CD4-positive, alpha-beta T cell treated with Interleukin-12 subunit alpha and Interleukin-12 subunit beta, for 1 hour (primary cell): ENCODE measurements at places on chromosomes 12 and 14.

- DNase-seq, result no peak
Observed at GRCh38 chr14:32407130-32407529, 78.0 kb downstream of the AKAP6 start.

DNA sequence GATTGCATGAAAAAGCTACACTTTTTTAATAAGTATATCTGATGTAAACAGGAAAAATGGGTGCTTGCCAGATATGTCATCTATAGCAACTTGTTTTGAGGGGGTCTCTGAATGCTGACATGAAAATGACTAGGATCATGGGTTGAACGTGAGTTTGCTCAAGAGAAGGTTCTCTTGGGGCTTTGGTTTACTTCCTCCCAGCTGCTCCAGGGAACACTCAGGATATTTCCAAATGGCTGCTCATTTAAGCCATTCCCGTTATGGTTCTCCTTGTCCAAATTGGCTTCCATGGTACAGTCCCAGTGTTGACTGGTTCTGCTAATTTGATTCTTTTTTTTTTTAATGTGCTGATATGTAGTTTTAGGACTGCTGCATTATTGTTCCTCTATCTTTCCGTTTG, 118.3 kb downstream of the ETV6 start:
- no peak for DNase-seq

DNA sequence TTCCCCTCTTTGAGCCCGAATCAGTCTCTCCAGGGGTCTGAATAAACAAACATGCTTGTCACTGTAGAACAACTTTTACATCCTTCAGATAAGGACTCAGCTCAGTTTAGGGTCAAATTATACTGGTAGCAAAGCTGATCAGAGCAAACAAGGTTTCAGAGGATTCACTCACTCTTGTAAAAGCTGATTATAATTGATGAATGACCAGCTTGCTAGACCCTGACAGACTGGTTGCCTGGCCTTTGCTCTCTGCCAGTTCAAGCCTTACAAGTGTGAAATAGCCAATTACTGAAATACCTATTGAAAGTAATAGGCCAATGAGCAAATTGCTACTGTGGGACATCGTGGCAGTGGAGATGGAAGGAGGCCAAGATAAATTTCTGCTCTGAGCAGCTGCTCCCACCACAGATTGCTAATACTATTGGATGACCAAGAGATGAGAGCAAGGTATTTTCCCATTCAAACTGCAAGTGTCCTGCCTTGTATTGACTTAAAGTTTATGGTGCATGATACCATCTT, 177.6 kb downstream of the PDZRN4 start:
- DNase-seq, result no peak

DNA sequence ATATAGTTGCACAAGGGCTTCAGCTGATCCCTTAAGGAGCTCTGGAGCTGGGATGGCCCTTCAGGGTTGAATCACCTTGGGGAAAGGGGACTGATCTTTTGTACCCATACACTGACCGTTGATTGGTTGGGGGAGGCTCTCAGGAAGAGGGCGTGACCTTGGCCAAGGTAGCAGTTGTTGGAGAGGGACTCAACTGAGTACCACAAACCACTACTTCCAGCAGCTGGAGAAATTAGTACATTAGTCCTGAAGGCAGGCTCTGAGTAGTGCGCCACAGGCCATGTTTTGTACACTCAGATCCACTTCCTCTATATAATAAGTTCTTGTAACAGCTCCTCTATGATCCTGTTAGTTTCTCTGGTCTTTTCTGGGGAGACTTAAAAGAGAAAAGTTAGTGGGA, 317.6 kb downstream of the CCDC91 start:
- no peak for DNase-seq

- DNase-seq, result peak; percentile 77
Observed at GRCh38 chr12:123237646-123238329, 4.6 kb downstream of the MTRFR start.

DNA sequence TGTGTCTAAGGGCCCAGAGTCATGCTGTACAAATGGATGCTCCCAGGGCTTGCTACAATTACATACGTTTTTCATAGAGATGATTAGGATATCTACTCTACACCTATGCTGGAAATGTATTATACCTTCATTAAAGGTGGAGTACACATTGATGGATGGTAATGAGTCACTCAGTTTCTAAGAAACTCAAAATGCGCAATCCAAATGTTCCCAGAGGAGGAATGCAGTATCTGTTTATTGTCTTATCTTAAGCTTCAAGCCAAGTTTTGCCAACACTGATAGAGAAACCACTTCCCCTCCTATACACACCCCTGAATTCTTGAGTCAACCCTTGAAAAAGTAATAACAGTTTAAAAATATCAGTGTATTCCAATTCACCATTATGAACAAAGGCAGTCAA, 266.6 kb upstream of the FAR2 start:
- DNase-seq, result no peak

DNA sequence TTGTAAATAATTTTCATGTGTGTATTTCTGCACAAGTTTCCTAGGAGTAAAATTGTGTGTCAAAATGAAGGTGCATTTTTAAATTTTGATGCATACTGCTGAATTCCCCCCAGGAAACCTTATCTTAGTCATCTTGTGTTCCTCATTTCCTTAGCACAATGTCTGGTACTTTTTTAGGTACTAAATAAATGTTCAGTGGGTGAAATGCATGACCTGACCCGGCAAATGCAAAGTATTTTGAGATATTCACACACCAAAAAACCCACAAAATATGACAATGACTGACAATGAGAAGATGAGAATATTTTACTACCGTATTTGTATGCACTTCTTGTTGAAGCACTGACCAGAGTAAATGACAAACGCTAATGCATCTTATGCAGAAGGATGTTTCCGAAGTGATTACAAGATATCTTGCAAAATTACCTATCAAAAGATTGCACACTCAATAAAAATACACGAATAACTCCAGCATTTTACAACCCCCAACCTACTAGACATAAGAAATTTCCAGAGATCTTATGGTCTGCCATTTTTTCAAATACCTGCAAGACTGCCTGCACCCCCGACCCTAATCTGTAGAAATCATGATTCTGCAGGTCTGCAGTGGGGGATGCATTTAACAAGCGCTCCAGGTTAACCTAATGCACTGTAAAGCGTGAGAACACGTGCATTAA, 895 bp upstream of the PRKAB1 start:
- DNase-seq, result no peak

DNA sequence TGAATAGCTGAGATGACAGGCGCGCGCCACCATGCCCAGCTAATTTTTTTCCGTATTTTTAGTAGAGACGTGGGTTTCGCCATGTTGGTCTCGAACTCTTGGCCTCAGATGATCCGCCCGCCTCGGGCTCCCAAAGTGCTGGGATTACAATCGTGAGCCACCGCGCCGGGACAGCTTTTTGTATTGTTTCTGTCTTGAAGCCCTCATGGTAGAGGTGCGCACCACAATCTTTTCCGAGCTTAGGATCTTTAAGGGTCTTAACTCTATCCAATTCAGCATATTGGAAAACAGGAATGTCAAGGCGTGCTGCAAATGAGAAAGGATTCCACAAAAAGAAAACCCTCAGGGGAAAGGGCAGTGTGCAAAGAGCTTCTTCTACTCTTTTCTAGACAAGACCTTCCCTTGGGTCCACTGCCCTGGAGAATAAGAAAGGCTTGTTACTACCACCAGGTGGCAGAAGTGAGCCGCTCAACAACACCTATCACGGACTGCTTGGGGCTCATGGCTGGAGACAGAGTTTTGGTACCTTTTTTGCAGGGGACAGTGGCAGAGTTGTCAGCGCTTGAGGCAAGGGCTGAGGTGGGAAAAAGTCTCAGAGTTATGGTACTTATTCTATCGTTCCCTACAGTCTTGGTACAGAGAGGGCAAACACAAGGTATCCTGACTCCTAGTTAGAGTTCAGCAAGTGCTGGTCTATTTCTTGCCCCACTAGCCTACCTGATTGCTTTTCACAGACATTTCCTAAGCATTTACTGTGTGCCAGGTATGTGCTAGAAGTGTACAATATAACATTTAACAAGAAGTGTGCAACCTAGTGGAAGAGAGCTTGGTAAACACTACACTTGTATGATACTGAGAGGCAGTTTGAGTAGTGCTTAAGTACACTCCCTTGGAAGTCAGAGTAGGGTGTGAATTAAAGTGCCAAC, 16.4 kb upstream of the SP7 start:
- peak; percentile 89 for DNase-seq

DNA sequence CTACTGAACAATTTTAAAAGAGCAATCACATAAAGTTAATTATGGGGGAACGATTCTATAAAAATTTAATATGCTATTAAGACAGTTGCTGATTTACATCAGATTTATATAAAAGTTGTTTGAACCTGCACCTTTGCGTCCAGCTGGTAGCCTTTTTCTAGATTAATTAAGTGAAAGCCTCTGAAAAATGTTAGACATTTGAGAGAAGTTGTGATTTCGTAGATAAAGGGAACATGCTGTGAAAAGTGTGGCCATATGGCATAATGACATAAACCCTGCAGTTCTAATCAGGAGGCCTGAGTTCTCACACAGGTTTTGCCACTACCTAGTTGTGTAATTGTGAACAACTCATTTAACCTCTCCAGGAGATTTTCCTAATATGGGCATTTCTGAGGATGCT, 187.2 kb downstream of the TMTC2 start:
- no peak for DNase-seq
